ENCODE measurements at places on chromosomes 12 and 14. TPM values are rescaled to one million over a fixed set of nuclear protein-coding genes. Genes with fewer than 3 reads are reported as not detected.
A peak's percentile ranks its signal among the peaks of the same experiment; 100 is the strongest.

The EIF4B gene
- 501 TPM for total RNA-seq

DNA sequence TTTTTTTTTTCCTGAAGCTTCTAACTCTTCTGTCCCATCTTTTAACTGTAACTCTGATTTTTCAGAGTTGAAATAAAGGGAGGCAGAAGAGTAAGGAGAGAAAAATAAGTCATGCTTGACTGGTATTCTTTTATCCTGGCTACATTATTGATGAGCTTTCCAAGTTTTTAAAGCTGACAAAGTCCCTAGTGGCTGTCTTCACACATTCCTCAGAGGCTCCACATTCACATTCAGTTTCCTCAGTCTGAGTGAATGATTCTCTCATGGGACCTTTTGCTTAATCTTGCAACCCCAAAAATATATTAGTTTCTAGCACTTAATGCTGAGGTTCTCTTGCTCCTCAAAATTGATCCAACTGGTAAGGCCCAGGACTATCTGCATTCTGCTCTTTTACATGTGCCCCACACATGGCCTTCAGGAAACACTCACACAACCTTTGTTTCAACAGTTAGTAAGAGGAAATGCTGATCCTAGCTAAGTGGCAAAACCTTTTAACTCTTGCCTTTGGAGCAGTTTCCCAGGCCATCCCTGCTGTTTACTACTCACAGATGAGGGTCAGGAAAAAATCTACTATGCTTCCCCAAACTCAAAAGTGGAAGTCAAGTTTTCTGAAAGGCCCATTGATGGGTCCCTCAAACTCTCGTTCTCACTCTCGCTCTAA lies 61.7 kb upstream of the SLC6A15 start:
- DNase-seq: peak; percentile 21

DNA sequence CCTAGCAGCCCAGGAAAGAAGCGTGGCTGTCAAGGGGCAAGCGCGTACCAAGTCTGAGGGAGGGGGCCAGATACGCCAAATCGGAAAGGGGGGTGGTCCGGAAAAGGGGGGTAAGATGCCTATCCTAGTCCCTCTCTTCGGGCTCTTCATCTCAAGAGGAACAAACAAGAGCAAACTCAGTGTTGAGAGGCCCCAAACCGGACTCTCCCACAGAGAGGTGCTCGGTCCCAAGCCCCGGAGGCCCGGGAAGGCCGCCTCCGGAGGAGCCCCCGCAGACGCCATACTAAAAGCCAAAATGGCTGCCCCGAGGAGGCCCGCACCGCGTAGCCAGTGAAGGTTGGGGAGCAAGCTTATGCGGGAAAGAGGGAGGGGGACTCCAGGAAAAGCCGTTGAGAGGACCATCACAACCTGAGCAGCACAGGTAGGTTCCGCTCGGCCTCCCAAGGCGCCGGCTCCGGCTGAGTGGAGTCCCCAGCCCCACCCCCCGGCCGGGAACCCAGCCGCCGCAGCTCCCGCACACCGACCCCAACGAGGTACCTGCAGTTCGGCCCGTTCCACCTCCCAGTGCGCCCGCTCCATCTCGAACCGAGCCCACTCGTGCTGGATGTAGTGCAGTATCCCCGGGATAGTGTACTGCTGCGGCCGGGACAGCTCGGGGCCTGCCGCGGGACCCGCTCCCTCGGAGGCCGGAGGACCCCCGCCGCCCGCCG lies at the start of gene AP4S1:
AP4S1 (plus strand) TSS at position 283 of the 710 bp plus-strand sequence. CDS start 40,548 bp downstream, outside the sequence.
- DNase-seq: peak; percentile 67

The SLC17A8 gene
- not detected for total RNA-seq

GRCh38 chr14:101635749-101636560 lies 74.7 kb downstream of the DIO3 start:
- no peak for DNase-seq

DNA sequence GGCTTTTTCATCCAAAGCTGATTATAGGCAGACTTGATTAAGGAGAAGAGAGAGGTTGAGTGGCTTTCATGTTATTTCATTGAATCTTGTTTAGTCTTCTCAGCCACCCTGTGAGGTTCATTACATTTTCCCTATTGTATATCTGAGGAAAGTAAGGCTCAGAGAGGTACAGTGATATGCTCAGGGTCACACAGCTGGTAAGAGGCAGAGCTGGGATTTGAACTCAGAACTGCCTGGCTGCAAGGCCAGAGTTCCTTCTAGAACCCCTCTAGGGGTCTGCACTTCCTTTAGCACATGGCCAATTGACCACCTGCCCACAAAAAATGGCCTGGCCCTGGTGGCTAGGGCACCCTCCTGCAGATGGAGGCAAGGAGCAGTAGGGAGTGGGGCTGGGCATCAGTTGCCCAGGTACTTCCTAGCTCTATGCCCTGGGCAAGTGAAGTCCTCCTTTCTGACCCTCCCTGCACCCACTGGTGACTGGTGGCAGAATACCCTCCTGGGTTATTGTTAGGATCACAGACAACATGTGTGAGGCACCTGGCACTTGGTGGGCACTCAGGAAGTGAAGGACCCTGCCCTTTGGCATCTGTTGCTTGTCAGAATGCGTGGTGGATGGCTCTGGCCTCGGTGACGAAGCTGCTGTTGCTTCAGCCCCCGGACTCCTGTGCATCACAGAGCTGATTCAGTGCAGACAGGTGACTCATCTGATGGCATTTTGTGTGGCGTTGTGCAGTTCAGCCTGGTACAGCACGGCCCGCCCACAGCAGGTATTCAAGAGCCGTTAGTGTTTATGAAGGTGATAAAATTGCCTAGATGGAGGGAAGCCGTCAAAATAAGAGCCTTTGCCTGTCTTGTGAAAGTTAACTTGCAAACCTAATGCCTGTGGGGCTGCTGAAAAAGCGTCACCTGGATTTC lies 115.8 kb downstream of the SLC25A47 start:
- DNase-seq: peak; percentile 97

DNA sequence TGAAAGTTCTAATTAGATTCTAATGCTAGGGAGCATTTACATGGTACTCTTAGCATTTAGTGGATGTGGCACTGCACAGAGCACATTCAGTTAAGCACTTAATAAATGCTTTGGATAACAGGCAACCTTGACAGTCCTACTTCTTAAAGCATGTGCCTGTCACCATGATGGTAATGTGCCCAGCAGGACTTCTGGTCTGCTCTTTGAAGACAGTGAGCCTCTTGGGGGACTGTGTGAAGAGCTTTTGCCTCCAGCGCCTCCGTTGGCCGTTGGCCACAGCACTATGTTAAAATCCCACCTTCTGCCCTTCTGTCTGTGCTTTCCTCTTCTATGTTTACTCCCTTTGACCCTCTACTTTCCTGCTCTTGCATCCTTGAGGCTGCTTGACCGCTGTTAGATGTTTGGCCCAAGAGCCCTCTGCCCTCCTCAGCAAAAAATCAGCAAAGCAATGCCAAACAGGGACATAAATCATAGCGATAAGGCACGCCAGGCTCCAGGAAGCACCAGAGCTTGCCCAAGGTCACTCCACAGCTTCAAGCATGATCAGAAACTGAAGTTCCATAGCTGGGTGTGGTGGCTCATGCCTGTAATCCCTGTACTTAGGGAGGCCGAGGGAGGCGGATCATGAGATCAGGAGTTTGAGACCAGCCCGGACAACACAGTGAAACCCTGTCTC lies 8.3 kb downstream of the CDKL1 start:
- DNase-seq: no peak

DNA sequence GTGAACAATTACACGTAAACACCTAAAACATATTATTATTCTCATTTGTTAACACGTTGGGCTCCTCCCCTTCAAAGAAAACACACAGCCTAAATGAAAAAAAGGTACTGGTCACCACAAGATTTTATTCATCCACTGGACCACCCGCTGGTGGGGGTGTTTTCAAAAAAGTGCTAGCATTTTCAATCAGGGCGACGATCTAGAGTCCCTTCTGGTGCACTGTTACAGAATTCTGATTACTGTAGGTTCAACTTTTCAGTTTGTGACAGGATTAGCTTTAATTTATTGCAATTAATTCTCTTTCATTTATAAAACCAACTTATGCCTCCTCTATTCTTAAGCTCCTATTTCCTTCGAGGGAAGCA lies 443 bp downstream of the MAGOHB start:
- DNase-seq: no peak

DNA sequence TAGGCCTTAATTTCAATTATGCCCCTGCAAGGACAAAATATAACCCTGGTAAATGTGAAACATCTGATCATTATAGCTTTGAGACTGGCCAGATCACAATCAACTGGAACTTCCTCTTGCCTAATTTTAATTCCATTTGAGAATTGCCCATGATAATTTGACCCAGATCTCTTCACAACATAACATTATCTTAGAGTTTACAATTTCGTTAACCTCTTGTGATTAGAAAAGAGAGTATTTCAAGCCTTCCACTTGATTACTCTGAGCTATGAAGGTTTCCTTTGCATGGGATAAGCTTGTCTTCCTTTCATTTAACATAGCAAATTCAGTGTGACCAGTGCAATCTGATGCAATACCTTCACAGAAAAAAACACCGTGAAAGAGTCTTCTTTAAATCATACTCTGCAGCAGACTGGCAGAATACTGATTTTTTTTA lies 143.6 kb downstream of the DUSP6 start:
- DNase-seq: peak; percentile 50

DNA sequence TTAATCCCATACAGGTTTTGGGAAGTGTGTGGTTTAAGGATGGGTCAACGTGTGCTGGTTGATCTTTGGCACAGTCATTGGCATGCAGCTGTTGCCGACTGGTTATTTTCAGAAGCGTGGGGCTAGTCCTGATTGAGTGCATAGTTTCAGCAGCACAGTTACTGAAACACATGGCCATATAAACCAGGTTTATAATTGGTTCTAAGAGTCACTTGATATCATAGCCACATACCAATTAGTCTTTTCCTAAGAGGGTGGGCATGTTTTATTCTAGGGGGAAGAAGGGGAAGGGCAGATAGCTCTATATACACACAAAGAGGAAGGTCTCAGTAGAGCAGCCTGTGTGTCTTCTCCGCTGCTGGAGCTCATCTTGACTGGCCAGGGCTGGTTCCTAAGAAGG lies 11.0 kb upstream of the RPS6KL1 start:
- no peak for DNase-seq

- no peak for DNase-seq
Measured at GRCh38 chr14:34614638-34615037, 15.3 kb downstream of the SNX6 start.

GRCh38 chr12:69105101-69105962 lies 134.0 kb upstream of the CPSF6 start:
- no peak for DNase-seq

- peak; percentile 80 for DNase-seq
Measured at GRCh38 chr12:32502693-32503502, 103.5 kb downstream of the FGD4 start.

The TPPP2 gene
- total RNA-seq: not detected

The TRPV4 gene
- total RNA-seq: 1.6 TPM

GRCh38 chr14:68576496-68577244 lies 216.2 kb downstream of the ZFP36L1 start:
- DNase-seq: peak; percentile 64

- peak; percentile 9 for DNase-seq
Measured at GRCh38 chr14:105944632-105945610, 418.5 kb downstream of the TMEM121 start.

DNA sequence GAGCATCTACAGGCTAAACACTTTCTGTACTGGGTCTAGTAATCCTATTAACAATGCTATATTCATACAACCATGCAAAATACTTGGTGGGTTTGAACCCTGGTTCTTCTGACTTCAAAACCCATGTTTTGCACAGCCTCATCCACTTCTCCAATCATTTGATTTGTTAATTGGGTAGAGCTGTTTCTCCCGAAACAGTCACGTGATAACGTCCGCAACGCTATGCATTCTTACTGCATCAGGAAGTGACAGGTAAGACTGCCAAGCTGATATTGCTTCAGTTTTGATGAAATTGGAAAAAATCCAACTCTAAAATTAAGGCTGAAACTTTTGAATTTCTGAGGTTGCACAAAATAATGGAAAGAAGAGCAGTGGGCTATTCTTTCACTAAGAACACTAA lies 30.4 kb upstream of the RNU6-7 start:
- no peak for DNase-seq

The CCDC175 gene
- total RNA-seq: not detected

The SRGAP1 gene
- 13.0 TPM for total RNA-seq

The PDE3A gene
- total RNA-seq: 0.43 TPM

DNA sequence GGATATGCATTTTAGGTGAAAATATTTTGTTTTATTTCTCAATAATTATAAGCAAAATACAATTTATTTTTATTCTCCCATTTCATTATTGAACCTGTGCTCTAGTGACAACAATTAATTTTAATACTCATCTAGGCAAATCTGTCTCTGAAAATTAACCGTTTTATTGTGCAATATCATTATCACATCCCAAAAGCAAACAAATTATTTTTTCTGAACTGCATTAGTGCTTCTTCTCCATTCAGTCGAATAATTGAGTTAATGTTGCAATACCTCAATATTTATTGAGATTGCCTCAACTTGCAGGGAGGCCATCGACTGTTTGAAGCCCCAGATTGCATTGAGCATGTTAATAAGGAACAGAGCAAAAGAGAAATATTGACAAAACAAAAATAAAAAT lies 303.2 kb upstream of the LRFN5 start:
- no peak for DNase-seq

The STAT6 gene
- 103 TPM for total RNA-seq

DNA sequence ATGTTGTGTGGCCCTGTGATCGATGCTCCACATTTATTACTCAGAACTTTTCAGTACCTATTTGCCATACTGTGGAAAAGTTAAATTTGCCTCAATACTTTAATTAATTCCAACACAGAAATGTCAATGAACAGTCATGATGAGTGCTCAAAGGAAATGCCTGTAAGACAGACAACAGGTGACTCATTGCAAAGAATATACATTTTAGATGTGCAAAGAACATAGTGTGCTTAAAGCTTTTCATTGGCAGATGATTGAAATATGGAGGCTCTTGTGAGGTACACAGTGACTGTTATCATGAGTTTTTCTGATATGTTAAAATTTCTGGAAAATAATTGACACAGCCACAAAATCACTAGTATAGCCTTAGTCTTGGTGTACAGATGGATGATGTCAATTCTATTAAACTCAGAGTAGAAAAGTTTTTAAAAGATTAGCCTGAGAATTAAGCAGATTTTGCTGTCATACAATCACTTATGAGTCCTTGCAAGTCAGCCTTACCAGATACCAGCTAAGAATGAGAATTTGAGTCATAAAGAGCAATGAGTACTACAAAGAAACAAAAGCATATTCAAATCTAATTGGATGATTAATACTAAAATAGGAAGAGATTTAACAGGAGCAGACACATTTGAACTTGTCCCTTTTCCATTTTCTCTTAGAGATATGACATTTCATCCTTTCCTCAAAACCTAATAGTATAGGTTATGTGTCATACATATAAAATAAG lies 544.1 kb downstream of the KCNH5 start:
- no peak for DNase-seq

DNA sequence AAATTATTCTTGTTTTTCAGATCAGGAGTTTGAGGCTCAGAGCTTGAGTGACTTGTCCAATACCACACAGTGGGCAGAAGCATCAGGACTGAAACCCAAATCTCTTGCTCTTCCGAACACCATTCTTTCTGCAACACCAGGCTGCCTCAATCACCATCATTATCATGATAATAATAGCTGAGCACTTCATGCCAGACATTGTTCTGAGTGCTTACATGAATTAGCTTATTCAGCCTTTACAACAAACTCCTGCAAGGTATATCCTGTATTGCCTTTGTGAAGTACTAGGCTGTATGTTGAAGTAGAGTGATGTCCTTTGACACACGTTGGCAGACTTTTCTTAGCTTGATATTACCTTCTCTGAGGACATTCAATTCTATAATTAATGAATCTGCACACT lies 257.4 kb upstream of the ATP2B1 start:
- no peak for DNase-seq

GRCh38 chr14:68741839-68742470 lies 50.9 kb downstream of the ZFP36L1 start:
- DNase-seq: no peak

The MED13L gene
- 187 TPM for total RNA-seq

- DNase-seq: no peak
Measured at GRCh38 chr12:106601031-106601430, 18.2 kb downstream of the RFX4 start.

The CDK17 gene
- 62.7 TPM for total RNA-seq

The LRTM2 gene
- not detected for total RNA-seq
